AG10803 (cell line): ENCODE measurements at places on chromosomes 7 and 10.

GRCh38 chr10:69446650-69447151, 4.6 kb upstream of the TSPAN15 start:
- DNase-seq: peak; percentile 82

- no peak for DNase-seq
Measured at GRCh38 chr7:130925136-130925794, 191.3 kb upstream of the KLF14 start.

- DNase-seq: no peak
Measured at GRCh38 chr10:124300735-124301134, 118.0 kb downstream of the OAT start.

- DNase-seq: no peak
Measured at GRCh38 chr7:1546909-1547776, 8.9 kb downstream of the TMEM184A start.

- DNase-seq: peak; percentile 49
Measured at GRCh38 chr10:17747883-17748550, 4.0 kb upstream of the TMEM236 start.

GRCh38 chr7:151367284-151367683, 25.7 kb downstream of the NUB1 start:
- DNase-seq: no peak
